ENCODE measurements at places on chromosomes 11 and 22. TPM values are rescaled to one million over a fixed set of nuclear protein-coding genes. Genes with fewer than 3 reads are reported as not detected.

OR51I1 gene
- total RNA-seq = not detected

GRCh38 chr11:5304046-5304445, 2.3 kb upstream of the OR51B4 start:
- no peak for DNase-seq

GRCh38 chr22:20024225-20024624, 3.3 kb downstream of the TANGO2 start:
- DNase-seq = no peak

GRCh38 chr22:37062376-37062675, 10.8 kb downstream of the KCTD17 start:
- DNase-seq = no peak

GRCh38 chr11:9148727-9149126, 57.3 kb upstream of the SCUBE2 start:
- DNase-seq = no peak

DNA sequence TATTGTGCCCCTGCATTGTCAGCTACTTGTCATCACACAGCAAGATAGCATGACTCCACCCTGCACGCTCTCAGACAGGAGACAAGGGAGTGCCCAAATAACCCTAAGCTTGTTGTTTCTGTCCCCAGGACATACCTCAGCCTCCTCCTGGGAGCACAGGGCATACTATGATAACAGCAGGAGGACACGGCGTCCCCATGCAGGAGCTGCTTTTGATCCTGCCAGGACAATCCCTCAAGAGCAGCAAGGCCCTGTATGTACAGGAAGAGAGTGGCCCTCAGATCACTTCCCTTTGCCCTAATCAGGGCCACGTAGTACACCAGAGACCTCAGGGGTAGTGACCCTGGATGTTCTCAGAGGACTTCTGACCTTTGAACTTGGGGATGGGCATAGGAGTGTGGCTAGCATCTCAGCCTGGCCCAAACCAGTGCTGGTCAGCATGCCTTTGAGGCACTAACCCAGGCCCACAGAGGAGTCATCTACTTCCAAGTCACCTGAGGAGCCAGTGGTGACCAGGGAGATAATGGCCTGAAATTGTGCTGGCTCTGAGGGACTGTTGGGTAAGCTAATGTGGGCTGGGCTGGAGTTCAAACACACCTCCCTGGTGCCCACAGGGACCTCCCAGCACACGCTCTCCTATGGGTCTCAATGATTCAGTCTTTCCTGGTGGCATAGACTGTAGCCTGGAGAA, 9.2 kb downstream of the APOA4 start:
- no peak for DNase-seq

DNA sequence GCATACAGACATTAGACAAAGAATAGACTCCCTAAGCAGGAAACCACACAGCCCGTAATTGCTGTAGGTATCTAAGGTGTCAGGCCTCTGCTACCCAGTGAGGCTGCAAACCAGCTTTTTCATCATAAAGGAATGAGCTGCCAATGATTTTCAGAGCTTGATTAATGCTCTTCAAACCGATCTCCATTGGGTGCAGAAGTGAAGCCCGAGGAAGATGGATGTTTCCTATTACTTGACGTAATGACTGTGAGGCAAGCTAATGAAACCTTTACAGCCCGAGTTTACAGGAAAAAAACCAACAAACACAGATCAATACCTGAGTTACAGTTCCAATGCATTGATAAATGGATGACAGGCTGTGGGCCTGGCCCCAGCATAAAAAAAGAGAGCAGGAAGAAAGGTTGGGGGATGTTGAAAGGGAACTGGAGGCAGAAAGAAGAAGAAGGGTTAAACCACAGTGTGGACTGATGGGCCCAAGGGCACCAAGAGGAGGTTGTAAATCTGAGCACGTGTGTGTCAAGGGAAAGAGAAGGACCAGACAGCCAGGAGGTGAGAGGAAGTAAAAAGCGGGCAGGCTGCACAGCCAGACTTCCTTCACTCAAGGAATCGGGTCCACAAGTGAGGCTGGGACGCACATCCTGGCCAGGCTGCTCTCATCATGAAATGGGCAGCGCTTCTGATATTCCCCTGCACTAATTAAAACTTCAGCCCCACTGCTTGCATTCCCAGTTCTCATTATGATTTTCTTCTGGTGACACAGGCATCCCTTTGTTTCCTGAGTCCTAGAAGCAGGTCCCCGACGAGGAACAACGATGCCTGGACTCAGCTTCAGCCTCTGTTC, 70.6 kb upstream of the NTM start:
- DNase-seq = no peak

DNA sequence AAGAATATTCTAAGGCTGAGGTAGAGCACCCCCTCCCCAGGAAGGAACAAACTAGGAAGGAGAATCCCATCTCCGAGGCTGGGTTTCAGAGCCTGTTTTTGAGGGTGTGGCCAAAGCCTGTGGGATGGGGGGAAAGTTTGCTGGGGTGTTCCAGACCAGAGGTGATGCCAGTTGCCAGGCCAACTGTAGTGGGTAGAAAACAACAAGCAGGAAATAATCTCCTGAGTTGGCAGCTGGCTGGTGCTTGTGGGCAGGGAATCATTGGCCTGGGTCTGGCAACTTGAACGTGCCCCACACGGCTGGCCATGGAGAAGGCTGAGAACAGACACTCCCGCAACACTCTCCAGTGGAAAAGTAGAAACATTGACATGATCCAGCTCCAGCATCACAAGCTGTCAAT, 385.6 kb downstream of the ETS1 start:
- DNase-seq = peak; percentile 43

ARHGAP32 gene
- 8.5 TPM for total RNA-seq

DNA sequence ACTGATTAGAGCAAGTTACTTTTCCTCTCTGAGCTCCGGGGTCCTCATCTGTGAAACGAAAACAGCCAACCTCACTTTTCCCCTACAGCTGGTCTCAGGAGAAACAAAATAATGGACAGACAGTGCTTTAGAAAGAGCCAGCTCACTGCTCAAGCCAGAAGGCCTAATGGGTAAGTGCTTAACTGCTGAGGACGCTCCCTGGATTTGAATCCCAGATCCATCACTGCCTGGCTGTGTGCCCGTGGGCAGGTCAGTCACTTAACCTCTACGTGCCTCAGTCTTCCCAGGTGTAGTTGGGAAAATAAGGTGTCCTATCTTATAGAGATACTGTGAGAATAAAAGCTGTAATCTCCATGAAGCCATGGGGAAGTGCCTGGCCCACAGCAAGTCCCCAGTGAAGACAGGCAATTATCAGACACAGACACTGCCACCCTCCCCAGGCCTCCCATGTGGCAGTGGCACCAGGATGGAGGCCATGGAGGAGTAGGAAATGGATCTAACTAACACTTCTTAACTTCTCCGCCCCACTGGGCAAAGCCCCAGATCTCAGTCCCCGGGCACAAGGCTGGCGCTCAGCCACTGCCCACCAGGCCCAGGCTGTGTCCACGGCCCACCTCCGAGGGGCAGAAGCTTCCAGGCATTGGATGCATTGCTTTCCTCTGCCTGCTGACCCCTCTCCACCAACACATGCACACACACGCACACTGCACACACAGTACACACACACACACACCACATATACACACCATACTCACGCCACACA, 9.2 kb downstream of the TP53I11 start:
- no peak for DNase-seq

DNA sequence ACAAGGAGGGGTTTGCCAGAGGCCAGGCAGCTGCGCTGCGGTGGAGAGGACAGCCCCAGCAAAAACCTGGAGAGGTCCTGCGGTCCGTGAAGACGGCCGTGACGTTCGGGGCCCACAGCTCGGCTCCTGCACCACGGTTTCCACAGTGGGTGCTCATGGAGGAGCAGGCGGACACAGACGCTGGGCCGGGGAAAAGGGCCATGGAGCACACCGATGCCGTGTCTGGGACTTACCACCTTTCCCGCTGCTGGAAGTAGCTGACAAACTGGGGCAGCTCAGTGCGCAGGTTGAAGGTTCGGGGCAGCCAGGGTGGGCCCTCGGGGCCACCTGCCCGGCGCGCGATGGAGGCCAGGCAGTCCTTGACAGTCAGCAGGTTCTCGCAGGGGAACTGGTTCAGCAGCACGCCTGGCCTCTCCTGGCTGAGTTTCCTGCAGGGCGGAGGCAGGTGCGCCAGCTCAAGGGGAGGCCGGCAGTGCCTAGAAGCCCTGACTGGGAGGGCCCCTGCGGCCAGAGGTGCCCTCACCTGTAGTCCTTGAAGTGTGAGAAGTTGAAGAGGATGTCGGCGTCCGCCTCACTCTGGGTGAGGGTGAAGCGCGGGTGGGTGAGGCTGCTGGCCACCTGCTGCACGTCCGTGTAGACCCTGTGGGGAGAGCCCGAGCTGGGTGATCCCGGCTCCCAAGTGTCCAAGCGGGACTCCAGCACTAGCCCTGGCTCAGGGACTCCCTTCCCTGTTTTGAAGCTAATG, 12.8 kb downstream of the TTLL12 start:
- DNase-seq = no peak

GRCh38 chr11:1197431-1197885, 25.4 kb upstream of the MUC5B start:
- no peak for DNase-seq

KDM4E gene
- total RNA-seq = not detected

GRCh38 chr22:47927648-47928210, 1165.3 kb downstream of the TBC1D22A start:
- no peak for DNase-seq

MPEG1 gene
- total RNA-seq = not detected

KRTAP5-4 gene
- total RNA-seq = not detected

DNA sequence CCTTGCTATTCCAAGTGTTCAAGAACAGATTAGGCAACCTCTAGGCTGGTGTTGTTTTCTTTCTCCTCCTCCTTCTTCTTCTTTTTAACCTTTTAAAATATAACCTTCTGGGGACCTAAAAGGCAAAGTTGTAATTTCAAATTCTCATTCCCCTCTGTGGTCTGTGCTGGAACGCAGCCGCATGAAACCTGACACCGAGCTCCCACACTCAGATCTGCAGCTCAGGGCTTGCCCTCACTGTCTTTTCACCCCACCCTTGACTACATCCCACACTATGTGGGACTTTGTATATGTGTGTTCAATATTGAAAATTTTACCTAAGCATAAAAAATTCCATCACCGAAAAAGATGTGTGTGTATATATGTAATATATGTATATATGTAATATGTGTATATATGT, 62.0 kb upstream of the ARHGAP42 start:
- DNase-seq = peak; percentile 52

DNA sequence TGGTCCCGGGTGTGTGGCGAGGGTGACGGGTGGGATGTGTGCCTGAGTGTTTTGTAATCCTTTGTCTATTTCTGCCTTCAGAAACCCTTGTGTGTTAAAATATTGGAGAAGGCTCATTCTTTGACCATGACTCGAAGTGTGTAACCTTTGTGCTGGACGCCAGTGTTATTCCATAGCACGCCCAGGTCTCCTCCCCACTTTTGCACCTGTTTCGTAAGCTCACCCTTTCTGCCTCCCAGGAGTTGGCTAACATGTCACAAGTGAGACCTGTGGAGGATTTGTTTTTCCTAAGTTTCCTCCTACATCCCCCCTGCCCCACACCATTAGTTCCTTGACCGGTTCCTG, 382 bp downstream of the C11orf54 start:
- DNase-seq = peak; percentile 73

GRCh38 chr11:100329352-100329751, 357.7 kb upstream of the ARHGAP42 start:
- peak; percentile 57 for DNase-seq

DNA sequence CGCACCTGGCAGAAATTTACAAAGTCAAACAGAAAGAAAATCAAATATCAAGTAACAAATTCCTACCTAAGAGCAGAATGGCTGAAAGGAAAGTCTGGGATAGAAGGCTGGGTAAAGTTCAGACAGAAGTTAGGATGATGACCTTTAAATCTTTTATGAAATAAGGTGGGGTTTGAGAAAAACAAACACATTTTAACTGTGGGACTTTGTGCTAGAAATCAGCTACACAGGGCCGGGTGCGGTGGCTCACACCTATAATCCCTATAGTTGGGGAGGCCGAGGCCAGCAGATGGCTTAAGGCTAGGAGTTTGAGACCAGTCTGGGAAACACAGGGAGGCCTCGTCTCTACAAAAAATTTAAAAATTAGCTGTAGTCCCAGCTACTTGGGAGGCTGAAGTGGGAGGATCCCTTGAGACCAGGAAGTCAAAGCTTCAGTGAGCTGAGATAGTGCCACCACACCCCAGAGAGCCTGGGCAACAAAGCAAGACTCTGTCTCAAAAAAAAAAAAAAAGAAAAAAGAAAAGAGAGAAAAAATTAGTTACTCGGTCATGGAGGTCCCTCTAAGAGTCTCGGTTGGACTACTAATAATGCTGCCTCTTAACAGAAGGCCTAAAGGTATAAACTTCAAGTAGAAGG, 119.7 kb upstream of the BID start:
- DNase-seq = no peak

CARNS1 gene
- total RNA-seq = 0.22 TPM

GLYATL1 gene
- 1.9 TPM for total RNA-seq

DNA sequence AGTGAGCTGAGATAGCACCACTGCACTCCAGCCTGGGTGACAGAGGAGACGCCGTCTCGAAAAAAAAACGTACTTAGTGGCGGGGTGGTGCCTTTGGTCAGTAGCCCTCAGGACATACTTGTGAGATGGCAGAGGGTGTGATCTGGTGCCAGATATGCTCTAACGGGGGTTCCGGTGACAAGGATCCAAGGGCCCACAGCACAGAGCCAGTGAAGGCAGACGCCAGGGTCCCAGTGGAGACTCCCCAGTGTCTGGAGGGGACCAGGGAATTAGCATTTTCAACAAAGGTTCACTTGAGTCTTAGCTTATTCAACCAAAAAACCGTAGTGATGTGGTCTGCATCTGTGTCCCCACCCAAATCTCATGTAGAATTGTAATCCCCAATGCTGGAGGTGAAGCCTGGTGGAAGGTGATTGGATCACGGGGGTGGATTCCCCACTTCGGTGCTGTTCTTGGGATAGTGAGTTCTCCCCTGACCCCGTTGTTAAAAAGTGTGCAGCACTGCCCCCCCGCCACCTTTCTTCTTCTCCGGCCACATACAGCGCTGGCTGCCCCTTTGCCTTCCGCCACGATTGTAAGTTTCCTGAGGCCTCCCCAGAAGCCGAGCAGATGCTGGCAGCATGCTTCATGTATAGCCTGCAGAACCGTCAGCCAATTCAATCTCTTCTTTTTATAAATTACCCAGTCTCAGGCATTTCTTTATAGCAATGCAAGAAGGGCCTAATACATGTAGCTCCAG, 26.6 kb upstream of the OSBPL5 start:
- DNase-seq = no peak

DNA sequence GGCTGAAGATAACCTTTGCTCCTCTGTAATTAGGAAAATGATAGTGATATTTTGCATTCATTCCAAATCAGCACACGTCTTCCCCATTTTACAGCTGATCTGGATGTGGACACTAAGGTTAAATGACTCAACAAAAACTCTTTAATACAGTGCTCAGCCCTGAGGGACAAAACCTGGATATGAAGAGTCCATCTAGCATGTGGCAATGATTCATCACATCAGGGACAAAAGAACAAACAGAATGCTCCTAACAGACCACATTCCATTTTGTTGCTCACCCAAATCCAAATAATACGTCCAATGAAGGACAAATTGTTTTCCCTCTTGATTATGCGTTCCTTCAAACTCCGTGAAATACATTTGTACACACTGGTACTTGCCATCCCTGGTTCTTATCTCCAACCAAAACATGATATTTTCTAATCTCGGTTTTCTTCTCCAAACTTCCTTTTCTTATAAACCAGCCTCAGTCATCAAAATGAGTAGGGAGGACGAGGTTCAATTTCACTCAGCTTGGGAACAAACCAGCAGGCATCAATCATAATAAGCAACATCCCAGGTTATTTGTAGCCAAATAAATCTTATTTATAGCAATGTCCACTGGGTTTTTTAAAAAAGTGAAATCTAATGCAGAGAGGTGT, 53.7 kb upstream of the MTMR2 start:
- peak; percentile 91 for DNase-seq

GRCh38 chr22:45823336-45823735, 151.7 kb downstream of the ATXN10 start:
- no peak for DNase-seq

FGF4 gene
- total RNA-seq = not detected

Measured in M059J (cell line).